ENCODE measurements at places on chromosomes 1 and 21. TPM values are rescaled to one million over a fixed set of nuclear protein-coding genes. Genes with fewer than 3 reads are reported as not detected.
A peak's percentile ranks its signal among the peaks of the same experiment; 100 is the strongest.

- no peak for DNase-seq
Measured at GRCh38 chr1:75092141-75092540, 42.0 kb upstream of the LHX8 start.

DNA sequence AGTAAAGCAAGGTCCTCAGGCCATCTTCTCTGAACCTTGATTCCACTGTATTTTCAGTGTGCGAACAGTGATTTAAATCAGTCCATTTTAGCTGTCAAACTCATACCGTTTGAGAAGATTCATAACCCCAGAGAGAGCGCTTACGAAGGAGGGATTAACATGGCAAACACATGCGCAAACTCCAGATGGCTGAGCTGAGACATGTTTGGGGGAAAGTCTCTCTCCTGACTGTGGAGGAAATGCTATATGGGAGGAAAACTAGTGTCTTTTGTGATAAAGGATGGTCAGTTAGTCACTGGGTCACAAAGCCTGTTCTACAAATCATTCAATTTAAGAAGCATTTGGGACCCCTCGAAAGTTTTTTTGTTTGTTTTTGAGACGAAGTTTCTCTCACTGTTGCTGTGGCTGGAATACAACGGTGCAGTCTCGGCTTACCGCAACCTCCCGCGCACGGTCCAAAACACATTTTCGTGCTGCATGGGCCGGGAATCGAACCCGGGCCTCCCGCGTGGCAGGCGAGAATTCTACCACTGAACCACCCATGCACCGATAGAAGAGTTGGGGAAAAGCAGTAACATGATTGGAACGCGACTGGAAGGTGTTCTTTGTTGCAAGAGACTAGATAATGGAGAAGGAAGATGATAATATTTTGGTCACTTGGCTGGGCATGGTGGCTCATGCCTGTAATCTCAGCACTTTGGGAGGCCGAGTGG, 58.4 kb upstream of the CXADR start:
- DNase-seq, result peak; percentile 78

SH3BGRL3 gene
- total RNA-seq, result 226 TPM

DNA sequence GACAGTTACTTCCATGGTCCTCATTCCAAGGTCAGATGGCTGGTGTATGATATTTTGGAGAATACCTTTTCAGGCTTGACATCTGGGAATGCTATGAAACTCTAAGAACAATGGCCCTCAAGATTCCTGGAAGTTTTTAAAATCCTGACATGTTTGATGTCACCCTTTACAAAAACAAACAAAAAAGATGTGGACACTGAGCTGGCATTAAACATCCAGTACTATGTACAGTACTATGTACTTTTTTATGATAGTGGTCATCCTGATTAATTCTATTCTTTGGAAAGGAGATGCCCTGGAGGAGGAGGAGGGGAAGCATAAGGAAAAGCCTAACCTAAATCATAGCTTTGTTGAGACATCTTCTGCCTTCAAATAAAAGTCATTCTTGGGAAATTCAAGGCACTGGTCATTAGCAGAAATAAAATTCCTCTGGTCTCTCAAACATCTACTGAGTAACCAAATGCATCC, 235.4 kb downstream of the HMCN1 start:
- DNase-seq, result no peak

DNA sequence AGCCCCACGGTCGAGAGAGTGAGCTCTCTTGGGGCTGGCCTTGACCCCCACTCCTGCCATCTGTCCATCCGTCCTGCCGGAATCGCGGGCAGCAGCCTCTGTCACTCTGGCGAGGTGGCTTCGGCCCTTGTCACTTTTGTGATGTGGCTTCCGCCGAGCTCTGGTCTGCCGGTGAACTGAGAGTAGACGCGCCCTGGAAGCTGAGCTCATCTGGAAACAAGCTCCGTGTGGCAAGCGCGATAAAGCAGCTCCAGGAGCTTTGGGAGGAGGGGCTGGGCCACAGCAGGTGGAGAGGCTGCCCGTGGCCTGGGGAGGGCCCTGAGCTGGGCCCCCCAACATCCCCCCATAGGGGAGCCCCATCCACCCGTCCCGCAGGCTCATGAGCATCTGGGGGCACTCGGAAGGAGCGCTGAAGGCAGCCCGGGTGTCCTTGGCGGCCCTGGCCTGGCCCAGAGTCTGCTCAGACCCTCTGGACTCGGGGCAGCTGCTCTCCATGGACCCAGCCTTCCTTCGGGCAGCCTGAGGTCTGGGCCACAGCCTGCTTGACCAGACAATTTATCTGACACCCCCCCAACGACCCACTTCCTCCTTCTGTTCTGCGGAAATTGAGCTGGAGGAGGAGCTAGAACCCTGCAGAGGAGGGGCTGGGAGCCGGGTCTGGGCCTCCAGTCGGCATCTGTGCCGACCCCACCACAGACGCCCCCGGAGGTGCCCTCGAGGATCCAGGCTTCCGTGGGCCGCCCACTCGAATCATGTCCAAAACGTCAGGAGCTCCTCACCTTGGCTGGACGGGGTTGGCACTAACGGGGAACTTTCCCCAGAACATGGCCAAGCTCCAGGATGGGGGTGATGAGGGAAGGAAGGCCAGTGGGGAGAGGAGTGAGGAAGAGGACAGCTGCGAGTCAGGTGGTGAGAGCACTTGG, 59.1 kb downstream of the SLC19A1 start:
- DNase-seq, result no peak

AHDC1 gene
- 48.0 TPM for total RNA-seq

LMX1A gene
- not detected for total RNA-seq

- DNase-seq, result no peak
Measured at GRCh38 chr1:31447210-31447609, 34.2 kb downstream of the SERINC2 start.

DNA sequence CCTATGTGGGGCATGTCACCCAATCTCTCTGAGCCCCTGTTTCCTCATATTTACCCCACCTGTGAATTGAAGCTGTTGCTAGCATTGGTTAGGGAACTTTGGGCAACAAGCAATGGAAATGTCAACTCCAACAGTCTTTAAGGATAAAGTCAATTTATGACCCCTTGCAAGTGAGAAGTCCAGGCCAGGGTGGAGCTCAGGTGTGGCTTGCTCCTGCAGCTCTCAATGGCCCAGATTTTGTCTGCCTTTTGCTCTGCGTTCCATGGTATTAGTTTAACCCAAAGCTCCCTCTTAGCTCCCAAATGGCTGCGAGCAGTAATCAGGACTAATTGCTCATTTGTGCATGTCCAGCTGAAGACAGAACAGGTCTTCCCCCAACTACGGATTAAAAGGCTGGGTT, 70.4 kb upstream of the ABCG1 start:
- no peak for DNase-seq

GRCh38 chr1:166852918-166853317, 13.6 kb downstream of the POGK start:
- DNase-seq, result no peak

IL12RB2 gene
- 0.36 TPM for total RNA-seq

DNA sequence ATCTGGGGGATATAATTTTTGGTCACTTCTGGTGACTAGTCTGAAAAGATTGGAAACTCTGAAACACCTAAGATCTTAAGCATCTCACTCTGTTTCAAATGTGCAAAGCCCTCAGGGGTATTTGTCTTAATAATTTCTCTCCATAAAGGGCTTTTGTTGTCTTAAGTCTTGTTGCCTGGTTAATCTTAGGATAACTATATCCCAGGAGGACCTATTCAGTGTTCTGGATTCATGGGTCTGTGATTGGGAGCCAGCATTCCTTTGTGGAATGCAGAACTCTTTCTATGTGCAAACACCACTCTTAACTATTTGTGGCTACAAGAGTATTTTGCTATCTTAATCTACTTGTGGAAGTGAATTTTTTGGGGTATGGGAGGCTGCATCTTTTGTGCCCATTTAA, 1573.0 kb upstream of the PRMT6 start:
- no peak for DNase-seq

DNA sequence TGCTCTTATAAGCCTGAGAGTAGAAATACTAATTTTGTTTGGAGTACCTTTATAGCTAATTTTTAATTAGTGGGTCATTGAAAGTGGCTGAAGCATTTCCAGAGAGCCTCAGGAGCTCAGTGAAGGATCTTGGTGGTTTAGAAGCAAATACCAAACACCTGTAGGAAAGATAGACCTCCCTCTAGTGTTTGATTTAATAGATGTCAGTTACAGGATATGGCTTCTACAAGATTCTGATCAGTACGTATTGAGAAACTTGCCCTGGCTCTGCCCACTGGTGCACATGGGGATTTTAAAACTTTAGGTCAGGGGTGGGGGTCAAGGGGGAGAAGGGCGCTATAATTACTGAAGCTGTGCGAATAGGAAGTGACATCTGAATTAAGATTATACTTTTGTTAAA, 122.2 kb downstream of the POU2F1 start:
- no peak for DNase-seq

DNA sequence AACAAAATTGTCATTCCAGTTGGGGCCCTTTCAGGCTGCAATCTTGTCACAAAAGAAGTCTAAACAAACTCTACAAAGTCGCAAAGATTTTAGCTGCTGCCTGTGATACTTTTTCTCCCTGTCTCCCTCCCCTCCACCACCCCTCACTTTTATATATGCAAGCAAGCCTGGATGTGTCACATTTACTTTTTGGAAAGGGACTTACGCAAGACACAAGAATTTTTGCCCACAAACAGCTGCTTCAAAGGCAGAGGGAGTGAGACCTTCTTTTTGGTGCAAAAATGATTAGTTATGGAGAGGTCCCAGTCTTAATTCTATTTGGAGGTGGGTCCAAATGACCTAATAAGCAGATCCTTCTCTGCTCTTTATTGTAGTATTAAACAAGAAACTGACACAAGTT, 22.9 kb upstream of the RALGPS2 start:
- DNase-seq, result no peak

C1orf141 gene
- not detected for total RNA-seq

ATP1A4 gene
- not detected for total RNA-seq

DNA sequence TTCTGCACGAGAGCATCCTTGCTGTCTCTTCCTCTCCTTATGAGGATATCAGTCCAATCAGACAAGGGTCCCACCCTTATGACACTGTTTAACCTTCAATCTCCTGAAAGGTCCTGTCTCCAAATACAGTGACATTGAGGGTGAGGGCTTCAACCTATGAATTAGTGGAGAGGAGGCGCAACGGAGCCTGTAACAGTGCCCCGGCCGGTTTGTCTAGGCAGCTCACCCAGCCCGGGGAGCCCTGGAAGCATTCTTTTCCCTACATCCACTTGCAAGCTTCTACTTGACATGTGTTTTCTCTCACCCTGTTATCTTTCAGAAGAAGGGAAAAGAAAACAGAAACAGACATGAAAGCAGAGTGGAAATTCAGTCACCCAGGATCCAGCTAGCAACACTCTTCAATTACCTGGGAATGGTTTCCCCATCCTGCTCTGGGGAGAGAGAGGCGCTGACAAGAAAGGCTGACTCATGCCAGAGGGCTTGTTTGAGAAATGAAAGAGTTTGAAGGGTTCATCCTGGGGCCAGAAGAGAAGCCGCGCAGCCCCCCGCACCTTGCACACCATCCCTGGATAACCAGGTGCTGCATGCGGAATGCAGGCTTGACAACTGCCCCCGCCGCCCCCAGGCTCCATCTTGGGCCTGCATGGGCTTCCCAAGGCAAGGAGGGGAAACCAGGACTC, 394.9 kb downstream of the NPHP4 start:
- no peak for DNase-seq

CASQ2 gene
- total RNA-seq, result not detected

- DNase-seq, result no peak
Measured at GRCh38 chr1:25906644-25907300, 553 bp upstream of the STMN1 start.

DNA sequence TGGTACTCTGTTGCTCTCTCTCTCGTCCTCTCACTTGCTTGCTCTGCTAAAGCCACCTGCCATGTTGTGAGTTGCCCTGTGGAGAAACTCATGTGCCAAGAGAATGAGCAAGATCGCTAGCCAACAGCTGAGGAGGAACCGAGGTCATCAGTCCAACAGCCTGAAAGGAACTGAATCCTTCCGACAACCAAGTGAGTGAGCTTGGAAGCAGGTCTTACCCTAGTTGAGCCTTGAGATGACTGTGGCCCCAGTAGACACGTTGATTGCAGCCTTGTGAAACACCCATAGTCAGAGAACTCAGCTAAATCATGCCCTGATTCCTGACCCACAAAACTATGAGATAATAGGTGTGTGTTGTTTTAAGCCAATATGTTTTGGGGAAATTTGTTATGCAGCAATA, 48.1 kb upstream of the BACH1 start:
- no peak for DNase-seq

GRCh38 chr1:43363283-43363934, 4.4 kb downstream of the ELOVL1 start:
- no peak for DNase-seq

- DNase-seq, result peak; percentile 49
Measured at GRCh38 chr1:183234660-183235476, 48.8 kb downstream of the LAMC2 start.

GRCh38 chr1:162207862-162208261, 138.4 kb downstream of the NOS1AP start:
- DNase-seq, result no peak

DNA sequence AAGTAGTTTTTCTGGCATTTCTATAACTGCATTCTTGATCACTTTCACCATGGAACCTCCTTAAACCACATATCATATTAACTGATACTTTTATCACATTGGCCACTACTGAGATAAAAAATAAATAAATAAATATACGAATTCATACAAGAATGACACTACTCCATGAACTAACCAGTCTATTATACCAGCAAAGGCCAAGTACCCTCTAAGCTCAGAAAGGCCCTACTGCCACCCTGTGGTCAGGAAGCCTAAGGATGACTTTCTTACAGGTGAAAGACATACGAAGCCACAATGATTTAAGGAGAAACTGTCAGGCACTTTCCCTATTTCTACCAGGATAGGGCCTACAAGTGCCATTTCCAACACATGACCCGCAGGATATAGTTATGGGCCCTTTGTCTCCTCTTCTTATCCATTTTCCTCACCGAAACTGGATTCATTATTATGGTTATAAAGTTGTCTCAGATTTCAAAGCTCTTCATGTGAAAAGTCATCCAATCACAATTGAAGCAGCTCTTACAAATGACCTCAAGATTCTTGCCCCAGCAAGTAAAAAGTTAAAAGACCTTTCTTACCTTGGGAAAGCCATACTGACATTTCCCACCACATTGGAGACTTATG, 23.9 kb downstream of the DNAJC8 start:
- DNase-seq, result peak; percentile 47

- DNase-seq, result no peak
Measured at GRCh38 chr1:172949096-172949495, 101.6 kb downstream of the TNFSF18 start.

GRCh38 chr1:59212706-59213105, 84.2 kb upstream of the FGGY start:
- DNase-seq, result no peak

GRCh38 chr1:29258976-29259801, 22.9 kb downstream of the PTPRU start:
- peak; percentile 31 for DNase-seq

DNA sequence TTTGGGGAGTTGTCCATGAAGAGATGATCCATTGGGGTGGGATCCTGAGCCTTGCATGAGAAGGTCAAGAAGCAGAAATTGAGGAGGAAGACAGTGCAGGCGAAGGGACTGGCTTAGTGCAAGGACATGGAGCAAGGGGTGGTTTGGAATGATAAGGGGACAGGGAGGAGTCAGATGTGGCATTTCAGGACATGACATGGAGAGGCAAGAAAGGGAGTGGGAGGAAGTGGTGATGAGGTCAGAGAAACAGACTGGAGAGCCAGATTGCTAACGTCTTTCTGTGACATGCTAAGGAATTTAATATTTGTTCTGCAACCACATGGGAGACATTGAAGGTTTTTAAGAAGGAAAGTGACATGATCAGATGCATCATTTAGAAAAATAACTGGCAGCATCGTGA, 346.8 kb upstream of the FMN2 start:
- no peak for DNase-seq

- DNase-seq, result no peak
Measured at GRCh38 chr1:212344905-212345304, 59.7 kb downstream of the PPP2R5A start.

All from endothelial cell (in vitro differentiated cells).